Activated T-cell treated with anti-CD3 and anti-CD28 coated beads for 4 hours (primary cell): ENCODE measurements at places on chromosomes 6 and 20.

- DNase-seq: no peak
Measured at GRCh38 chr20:38447251-38447661, 12.1 kb upstream of the SNHG17 start.

DNA sequence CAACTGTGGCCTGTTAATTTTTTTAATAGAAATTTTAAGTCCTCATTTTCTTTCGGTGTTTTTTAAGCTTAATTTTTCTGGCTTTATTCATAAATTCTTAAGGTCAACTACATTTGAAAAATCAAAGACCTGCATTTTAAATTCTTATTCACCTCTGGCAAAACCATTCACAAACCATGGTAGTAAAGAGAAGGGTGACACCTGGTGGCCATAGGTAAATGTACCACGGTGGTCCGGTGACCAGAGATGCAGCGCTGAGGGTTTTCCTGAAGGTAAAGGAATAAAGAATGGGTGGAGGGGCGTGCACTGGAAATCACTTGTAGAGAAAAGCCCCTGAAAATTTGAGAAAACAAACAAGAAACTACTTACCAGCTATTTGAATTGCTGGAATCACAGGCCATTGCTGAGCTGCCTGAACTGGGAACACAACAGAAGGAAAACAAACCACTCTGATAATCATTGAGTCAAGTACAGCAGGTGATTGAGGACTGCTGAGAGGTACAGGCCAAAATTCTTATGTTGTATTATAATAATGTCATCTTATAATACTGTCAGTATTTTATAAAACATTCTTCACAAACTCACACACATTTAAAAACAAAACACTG, 10.1 kb downstream of the HFE start:
- peak; percentile 66 for DNase-seq

DNA sequence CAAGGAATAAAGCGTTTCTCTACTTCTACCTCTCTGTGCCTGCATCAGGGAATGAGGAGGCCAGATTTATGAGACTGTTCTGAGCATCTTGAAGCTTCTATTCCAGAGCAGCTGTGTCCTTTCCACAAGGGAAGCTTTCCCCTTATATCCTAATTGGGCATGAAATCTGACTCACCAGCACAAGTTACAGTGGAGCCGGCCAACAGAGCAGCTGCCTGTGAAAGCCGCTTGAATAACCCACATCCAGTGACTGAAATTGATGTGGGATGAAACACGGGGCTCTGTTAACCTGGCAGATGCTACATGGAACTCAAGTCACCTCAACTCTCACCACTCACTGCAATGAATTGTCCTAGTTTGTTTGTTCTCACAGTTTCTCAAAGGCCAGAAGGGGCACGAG, 400.3 kb downstream of the TFAP2A start:
- no peak for DNase-seq

DNA sequence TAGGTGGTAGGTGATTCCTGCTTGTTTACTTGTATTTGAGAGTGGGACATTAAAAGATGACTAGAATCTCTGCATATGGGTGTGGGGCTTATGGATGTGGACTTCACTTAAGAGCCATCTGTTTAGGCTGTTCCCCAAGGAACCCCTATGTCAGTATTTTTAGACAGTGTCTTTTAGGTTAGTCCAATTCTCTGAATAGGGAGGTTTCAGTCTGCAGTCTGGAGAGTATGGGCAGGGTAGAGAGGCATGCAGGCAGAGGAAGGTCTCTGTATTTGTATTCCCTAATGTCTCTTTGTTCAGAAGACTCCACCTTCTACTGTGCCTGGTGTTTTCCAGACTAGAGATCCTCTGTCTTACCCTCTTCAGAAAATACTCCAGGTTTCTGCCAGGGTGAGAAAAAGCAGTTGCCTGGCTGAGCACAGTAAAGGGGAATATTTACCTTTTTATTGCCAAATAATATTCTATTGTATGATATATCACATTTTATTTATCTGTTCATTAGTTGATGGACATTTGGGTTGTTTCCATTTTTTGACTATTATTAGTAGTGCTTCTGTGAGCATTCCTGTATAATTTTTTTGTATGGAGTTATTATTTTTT, 19.1 kb downstream of the SLX4IP start:
- no peak for DNase-seq
